ENCODE measurements at places on chromosomes 6 and 20.

- DNase-seq: no peak
Observed at GRCh38 chr20:3133155-3133554, 26.5 kb downstream of the FASTKD5 start.

GRCh38 chr6:20166210-20166609, 46.1 kb downstream of the MBOAT1 start:
- no peak for DNase-seq

DNA sequence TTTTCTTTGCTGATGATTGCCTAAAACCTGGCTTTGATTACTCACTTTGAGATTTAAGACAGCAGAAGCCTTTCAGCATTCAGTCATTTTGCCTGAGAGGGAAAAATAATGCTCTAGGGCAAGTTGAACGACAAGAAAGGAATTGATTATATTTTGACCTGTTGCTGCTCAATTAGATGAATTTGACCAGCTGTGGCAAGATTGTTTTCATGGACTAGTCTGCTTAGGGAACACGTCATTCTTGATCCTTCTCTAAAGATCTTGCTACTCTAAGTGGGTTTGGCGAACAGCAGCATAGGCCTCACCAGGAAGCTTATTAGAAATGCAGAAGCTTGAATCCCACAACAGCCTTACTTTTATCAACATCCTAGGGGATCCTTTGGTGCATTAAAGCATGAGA, 59.7 kb upstream of the PHACTR1 start:
- no peak for DNase-seq

DNA sequence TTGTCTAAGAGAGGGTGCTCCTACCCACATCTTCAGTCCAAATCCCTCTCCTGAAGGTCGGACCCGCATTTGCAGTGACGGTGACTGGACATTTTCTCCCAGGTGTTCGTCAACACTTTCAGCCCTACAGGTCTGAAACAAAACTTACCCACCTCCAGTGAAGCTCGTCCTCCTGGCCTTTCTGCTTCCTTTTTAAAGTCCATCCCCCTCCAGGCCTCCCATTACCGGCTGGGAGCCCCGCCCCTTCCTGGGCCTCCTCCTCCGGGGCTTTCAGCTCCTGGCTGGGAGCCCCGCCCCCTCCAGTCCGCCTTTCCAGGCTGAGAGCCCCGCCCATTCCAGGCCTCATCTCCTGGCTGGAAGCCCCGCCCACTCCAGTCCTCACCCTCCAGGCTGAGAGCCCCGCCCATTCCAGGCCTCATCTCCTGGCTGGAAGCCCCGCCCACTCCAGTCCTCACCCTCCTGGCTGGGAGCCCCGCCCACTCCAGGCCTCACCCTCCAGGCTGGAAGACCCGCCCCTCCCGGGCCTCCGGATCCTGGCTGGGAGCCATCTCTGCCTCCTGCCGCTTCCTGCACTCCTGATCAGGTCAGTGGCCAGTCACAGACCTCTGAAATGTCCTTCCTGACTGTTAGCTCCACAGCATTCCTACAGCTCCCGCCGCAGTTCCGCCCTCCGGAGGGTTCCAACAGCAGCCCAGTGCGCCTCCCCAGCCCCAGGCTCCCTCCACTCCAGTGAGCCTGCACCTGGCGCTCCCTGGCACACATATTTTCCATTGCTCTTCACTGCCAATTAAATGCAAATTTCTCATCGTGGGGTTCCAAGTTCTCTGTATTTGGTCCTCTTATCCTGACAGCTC, 98.5 kb downstream of the LY86 start:
- no peak for DNase-seq

DNA sequence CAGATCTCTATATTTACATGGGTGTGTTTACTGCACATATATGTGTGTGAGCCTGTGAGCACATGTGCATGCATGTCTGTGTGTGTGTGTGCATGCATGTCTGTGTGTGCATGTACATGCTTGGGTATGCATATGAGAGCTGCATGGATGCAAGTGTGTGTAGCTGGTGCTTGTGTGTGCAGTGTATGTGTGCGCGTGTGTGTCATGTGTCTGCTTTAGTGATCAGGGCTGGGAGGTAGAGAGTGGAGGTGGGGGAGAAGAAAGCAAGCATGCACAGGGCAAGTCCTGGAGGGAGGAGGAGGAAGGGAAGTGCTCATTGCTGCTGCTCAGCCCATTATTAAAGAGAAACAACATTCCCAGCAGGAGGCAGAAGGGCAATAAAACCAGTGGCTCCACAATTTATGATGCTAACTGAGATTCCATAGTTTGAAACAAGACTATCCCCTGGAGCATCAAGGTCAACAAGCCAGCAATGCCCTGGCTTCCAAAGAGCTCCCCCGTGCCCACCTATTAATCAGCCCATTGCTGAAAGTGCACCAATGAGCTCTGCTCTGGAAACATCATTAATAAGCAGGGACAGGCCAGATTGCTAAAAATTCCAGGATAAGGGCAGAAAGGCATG, 414.0 kb downstream of the MAFB start:
- no peak for DNase-seq

DNA sequence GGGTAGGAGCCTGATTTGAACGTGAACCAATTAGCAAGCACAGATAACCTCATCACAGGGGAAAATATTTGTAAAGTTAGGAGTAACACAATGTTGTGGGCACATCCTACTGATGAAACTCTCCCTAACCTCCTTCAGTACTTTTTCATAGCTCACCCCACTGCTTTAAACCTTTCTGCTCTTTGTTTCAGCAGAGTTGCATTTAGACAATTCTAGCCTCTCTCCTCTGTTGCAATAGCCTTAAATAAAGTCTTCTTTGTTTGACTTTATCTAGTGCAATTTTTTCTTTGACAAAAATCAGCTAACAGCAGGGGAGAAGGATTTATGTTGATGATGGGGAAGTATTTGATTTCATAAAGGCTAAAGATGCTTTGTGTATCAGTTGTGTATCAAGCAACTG, 14.1 kb downstream of the C6orf141 start:
- no peak for DNase-seq

DNA sequence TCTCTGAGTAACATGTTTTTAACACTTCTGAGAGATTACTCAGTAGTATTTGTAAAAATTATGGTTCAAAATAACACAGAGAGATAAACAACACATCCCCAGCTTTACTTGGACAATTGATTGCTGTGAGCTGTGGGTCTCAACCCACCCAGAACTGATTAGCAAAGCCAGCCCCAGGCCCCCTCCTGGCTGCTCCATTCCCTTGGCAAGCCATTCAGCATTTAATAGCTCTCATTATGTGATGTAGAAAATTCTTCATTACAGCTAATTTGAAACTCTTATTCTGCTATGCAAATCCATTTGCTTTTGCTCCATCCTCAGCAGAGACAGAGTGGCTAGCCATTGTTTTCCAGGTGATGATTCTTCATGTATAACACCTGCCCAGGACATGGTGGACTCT, 16.6 kb upstream of the SIRT5 start:
- DNase-seq: no peak

DNA sequence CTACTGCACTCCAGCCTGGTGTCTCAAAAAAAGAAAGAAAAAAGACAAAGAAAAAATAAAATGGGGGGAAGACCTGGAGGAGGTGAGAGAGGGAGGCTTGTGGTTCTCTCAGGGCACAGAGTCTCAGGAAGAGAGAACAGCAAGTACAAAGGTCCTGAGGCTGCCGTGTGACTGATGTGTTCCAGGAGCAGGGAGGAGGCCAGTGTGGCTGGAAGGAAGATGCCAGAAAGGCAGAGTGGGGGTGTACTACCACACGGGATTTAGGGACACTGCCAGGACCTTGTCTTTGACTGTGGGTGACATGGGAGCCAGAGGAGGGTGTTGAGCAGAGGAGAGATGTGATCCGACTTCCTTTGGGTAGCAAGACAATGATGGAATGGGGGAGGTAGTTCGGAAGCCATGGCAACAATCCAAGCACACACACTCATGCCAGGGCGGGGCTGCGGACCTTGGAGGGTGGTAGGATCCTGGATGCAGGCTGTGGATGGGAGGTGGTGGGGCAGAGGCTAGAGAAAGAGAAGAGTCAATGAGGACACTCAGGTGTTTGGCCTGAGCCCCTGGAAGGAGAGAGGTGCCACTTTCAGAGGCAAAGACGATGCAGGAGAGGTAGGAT, 136.4 kb upstream of the PTPN1 start:
- no peak for DNase-seq

- DNase-seq: no peak
Observed at GRCh38 chr20:1390581-1391403, 2.1 kb downstream of the FKBP1A start.

Data from GM12878 (cell line).